ENCODE measurements at places on chromosomes 7 and 10. TPM values are rescaled to one million over a fixed set of nuclear protein-coding genes. Genes with fewer than 3 reads are reported as not detected.
A peak's percentile ranks its signal among the peaks of the same experiment; 100 is the strongest.

GRCh38 chr7:8128449-8129317 lies 133.3 kb downstream of the ICA1 start:
- peaks cover 96% of the 10 kb centered on the region for H3K4me1 ChIP-seq
- no peak overlapping the region for H3K4me3 ChIP-seq
- H3K27ac ChIP-seq = peak overlapping the region; percentile 42
- no peaks in the 10 kb centered on the region for H3K36me3 ChIP-seq
- H3K27me3 ChIP-seq = no peaks in the 10 kb centered on the region

GRCh38 chr10:112191041-112191590 lies 7.6 kb upstream of the GPAM start:
- no peak overlapping the region for H3K4me3 ChIP-seq
- H3K27ac ChIP-seq = no peak overlapping the region
- DNase-seq = no peak
- no peaks in the 10 kb centered on the region for H3K27me3 ChIP-seq
- no peaks in the 10 kb centered on the region for H3K36me3 ChIP-seq
- H3K4me1 ChIP-seq = no peaks in the 10 kb centered on the region

DNA sequence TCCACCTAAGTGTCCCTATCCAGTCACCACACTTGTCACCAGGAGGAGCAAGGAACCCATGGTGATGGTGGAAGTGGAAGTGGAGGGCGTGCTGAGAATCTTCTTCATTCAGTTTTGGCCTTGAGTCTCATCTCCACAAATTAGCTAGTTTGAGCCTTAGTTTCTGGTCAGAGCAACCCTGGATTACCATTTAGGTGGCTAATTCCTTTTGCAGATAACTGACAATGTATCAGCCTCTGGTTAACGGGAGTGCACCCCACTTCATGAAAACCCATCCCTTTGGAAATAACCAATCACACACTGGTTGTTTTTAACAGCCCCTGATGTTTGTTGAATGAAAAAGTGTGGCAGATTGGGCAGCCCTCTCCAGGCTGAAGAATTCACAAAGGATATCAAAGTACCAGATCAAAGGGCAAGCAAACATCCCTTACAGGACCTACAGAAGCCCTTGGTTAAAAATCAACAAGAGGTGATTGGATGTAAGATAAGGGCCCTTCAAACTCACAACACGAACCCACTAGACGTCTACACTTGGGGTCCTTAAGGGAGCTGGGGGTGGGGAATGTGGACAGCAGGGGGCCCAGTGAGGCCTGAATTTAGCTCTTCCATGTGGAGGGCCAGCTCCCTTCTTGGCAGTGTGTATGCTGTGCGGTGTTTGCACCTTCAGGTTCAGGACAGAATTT lies 37.1 kb upstream of the SLF2 start:
- DNase-seq = no peak
- no peaks in the 10 kb centered on the region for H3K27me3 ChIP-seq
- no peaks in the 10 kb centered on the region for H3K4me1 ChIP-seq
- H3K36me3 ChIP-seq = no peaks in the 10 kb centered on the region
- H3K4me3 ChIP-seq = no peak overlapping the region

DNA sequence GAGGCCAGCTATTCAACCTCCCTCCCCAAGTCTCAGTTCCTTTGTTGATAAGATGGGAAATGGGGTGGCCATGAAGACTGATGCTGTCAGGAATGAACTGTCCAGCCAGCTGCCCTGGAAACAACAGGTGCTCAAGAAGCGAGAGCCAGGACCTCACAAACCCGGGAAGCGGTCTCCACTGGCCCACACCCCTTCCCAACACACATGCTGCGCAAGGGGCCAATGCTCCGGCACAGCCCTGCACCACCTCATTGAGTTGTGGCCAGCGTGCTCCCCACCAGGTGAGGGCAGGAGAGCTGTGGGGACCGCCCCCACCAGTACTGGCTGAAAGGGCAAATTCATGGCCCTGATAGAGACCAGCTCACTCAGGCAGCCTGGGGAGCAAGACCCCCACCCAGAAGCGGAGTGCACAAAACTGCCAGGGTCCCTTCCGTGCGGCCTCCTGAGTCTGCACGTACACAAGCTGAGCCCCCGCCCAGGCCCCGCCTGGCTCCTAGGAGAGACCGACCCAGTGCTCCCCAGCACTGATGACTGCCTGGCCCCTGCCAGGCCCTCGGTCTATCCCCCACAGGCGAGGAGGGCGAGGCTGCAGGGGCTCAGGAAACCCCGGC lies 216.6 kb downstream of the MAD1L1 start:
- DNase-seq = no peak
- no peaks in the 10 kb centered on the region for H3K4me1 ChIP-seq
- H3K4me3 ChIP-seq = no peak overlapping the region
- no peaks in the 10 kb centered on the region for H3K27me3 ChIP-seq

- H3K36me3 ChIP-seq = no peaks in the 10 kb centered on the region
- H3K27ac ChIP-seq = no peak overlapping the region
- no peaks in the 10 kb centered on the region for H3K4me1 ChIP-seq
- DNase-seq = no peak
- H3K27me3 ChIP-seq = no peaks in the 10 kb centered on the region
- H3K4me3 ChIP-seq = no peak overlapping the region
Measured at GRCh38 chr7:79598351-79598750, 144.9 kb upstream of the MAGI2 start.

GRCh38 chr10:80474597-80474910 lies 20.4 kb downstream of the TSPAN14 start:
- peaks cover 91% of the 10 kb centered on the region for H3K4me1 ChIP-seq
- DNase-seq = no peak
- H3K36me3 ChIP-seq = peaks cover 28% of the 10 kb centered on the region
- H3K27me3 ChIP-seq = no peaks in the 10 kb centered on the region
- peak overlapping the region; percentile 69 for H3K27ac ChIP-seq
- H3K4me3 ChIP-seq = no peak overlapping the region

DNA sequence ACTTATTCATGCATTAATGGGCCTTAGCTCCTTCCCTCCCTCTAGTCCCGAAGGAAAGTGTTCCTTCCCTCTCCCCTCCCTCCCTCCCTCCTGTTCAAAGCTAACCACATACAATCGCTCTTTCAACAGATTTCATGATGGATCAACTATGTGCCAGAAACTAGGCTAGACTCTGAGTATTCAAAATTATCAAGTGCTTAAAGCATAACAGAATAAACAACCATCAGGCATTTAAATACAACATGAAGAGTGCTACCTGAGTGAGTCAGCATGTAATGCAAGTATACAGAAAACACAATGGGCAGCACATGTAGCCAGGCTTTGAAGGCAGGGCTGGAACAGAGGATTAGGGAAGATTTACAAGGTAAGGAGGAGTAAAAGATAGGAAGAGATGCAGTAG lies 11.3 kb downstream of the CHCHD3 start:
- DNase-seq = no peak
- H3K4me3 ChIP-seq = no peak overlapping the region
- H3K4me1 ChIP-seq = no peaks in the 10 kb centered on the region
- H3K36me3 ChIP-seq = peaks cover 3% of the 10 kb centered on the region

DNA sequence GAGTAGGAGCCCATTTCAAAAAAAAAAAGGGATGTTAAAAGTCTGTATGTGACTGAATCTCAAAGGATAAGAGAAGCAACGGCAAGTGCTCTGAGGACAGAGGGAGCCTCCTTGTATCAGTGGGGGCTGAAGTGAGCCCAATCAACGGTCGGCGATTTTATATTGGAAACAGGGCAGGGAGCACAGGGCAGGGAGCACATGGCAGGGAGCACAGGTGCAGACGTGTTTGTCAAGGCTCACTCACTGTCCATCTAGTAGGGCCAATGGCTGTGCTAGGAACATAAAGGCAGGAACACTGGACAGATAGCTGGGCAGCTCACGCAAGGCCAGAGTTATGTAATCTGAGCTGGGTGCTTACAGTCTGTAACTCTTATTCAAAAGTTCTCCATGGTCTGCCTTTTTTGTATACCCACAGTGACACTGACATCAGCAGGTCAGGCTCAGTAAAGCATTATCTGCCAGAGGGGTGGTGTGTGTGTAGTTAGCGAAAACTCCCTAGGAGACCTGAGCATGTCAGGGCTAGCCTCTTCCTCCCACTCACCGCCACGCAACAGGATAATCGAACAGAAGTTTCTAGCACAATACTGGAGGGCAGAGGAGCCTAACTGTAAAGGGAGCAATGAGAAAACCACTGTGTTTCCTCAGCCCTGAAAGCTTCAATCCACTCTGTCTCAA lies 15.4 kb downstream of the AKR1B1 start:
- no peak overlapping the region for H3K27ac ChIP-seq
- H3K4me1 ChIP-seq = no peaks in the 10 kb centered on the region
- peaks cover 48% of the 10 kb centered on the region for H3K36me3 ChIP-seq
- no peak overlapping the region for H3K4me3 ChIP-seq

DNA sequence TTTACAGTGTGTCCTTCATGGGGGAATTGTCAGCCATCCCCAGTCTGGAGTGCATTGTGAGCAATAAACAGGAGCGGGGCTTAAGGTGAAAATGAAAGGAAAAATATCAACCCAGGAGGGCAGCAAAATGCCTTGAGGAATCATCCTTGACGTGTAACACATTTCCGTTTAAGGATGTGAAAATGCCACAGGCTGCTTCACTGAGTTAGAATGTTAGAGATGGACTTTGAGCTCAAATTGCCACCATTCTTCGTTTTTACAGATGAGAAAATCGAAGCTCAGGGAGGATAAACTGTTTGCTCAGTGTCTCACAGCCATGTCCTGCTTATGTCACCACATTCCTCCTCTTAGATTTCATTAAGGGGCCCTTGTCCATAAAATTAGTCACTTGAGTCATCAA lies 23.1 kb downstream of the SORCS3 start:
- H3K4me1 ChIP-seq = no peaks in the 10 kb centered on the region
- no peak for DNase-seq
- no peaks in the 10 kb centered on the region for H3K27me3 ChIP-seq
- H3K4me3 ChIP-seq = no peak overlapping the region
- no peaks in the 10 kb centered on the region for H3K36me3 ChIP-seq

DNA sequence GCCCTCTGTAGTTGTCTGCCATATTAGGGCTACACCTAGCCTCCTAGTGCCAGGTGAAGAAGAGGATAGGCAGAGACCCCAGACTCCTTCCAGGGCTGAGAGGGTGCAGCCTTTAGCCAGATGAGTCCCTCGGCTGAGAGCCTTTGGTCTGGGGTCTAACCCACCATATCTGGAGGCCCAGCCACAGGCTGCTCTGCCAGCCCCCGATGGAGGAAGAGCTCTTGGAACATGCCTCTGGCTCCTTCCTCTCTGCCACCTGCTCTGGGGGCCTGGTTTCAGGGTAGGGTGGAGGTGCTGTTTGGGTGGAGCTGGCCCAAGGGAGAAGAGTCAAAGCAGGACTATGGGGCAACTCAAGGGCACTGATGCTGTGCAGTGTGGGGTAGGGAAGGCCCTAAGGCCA lies 1.4 kb downstream of the LRRC18 start:
- no peak overlapping the region for H3K27ac ChIP-seq
- DNase-seq = no peak
- H3K27me3 ChIP-seq = no peaks in the 10 kb centered on the region
- no peaks in the 10 kb centered on the region for H3K36me3 ChIP-seq
- no peak overlapping the region for H3K4me3 ChIP-seq

DNA sequence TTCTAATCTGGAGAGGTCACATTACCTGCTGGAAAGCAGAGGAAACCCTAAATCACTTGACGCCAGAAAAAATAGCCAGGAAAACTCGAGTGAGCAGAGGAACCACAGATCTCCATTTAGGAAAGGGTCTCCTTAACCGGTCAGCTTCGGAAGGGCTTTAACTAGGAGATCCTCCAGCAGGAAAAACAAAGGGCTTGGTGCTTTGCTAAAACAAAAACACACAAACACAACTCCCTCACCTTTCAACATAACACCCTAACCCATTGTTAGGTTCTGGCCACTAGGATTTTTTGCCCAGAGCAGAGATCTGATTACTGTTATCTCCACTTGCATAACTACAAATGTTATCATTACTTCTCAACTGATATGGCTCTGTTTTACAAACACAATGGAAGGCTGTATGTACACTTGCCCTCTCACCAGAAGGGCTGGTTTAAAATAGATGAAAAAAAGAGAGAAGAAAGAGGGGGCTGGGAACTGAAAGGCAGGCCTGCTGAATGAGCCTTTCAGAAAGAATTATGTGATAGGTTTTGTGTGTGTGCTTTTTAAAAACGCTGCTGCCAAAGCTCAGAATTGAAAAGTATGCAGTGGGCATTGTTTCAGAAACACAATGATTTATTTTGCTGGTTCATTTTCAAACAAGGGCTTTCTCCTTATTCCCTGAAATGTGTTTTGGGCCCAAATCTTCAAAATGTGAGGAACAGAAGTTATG lies 161.5 kb downstream of the FGFR2 start:
- no peaks in the 10 kb centered on the region for H3K27me3 ChIP-seq
- H3K4me3 ChIP-seq = no peak overlapping the region
- no peaks in the 10 kb centered on the region for H3K36me3 ChIP-seq
- no peaks in the 10 kb centered on the region for H3K4me1 ChIP-seq

- no peaks in the 10 kb centered on the region for H3K27me3 ChIP-seq
- H3K4me1 ChIP-seq = peaks cover 28% of the 10 kb centered on the region
- no peak for DNase-seq
- no peak overlapping the region for H3K4me3 ChIP-seq
- H3K36me3 ChIP-seq = peaks cover 70% of the 10 kb centered on the region
- H3K27ac ChIP-seq = no peak overlapping the region
Measured at GRCh38 chr10:102157224-102157623, 5.0 kb downstream of the NOLC1 start.

- no peaks in the 10 kb centered on the region for H3K36me3 ChIP-seq
- no peaks in the 10 kb centered on the region for H3K4me1 ChIP-seq
- no peak overlapping the region for H3K4me3 ChIP-seq
- no peak for DNase-seq
- no peaks in the 10 kb centered on the region for H3K27me3 ChIP-seq
- no peak overlapping the region for H3K27ac ChIP-seq
Measured at GRCh38 chr10:34432589-34432988, 382.5 kb downstream of the PARD3 start.

DNA sequence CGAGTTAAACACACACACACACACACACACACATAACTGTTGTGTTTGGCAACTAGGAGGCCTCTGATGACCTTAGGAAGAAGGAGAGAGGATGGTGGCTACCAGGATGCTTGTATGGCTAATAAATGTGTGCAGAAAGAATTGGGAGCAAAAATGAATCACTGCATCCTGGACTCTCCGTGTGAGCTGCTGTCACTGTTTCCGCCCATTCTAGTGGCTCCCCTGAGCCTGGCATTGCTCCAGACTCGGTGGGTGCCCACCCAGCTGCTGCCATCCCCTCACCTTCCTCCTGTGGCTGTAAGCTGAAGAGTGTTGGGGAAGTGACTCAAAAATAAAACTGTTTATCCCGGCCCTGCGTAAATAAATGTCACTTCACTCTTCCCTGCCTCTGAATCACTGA lies 149.5 kb upstream of the MINDY3 start:
- H3K4me1 ChIP-seq = no peaks in the 10 kb centered on the region
- no peaks in the 10 kb centered on the region for H3K36me3 ChIP-seq
- H3K4me3 ChIP-seq = no peak overlapping the region

GRCh38 chr10:73744664-73744975 lies 448 bp downstream of the SEC24C start:
- H3K4me1 ChIP-seq = peaks cover 43% of the 10 kb centered on the region
- H3K36me3 ChIP-seq = peaks cover 9% of the 10 kb centered on the region
- no peak for DNase-seq
- H3K27ac ChIP-seq = peak overlapping the region; percentile 97
- no peaks in the 10 kb centered on the region for H3K27me3 ChIP-seq

Gene CDNF
- total RNA-seq = 1.7 TPM

Gene EPHA1
- 30.7 TPM for total RNA-seq

Gene HOXA3
- not detected for total RNA-seq

Gene CPEB3
- total RNA-seq = 3.8 TPM

All from CD4-positive, alpha-beta memory T cell (primary cell).